Ureter (tissue), 1 donor: ENCODE measurements at places on chromosomes 4 and X. TPM values are rescaled to one million over a fixed set of nuclear protein-coding genes. Genes with fewer than 3 reads are reported as not detected.

The NR0B1 gene
- not detected for total RNA-seq

The SPANXC gene
- not detected for total RNA-seq

The ERAS gene
- not detected for total RNA-seq

The PRRG3 gene
- total RNA-seq: 0.91 TPM

The SPANXN4 gene
- total RNA-seq: not detected

The PF4V1 gene
- not detected for total RNA-seq

The AKAP14 gene
- total RNA-seq: not detected

The NR3C2 gene
- total RNA-seq: 31.6 TPM

The DUX4 gene
- 0.29 TPM for total RNA-seq

The RASL11B gene
- 14.5 TPM for total RNA-seq

The MTNR1A gene
- total RNA-seq: not detected

The RNF212 gene
- 5.1 TPM for total RNA-seq

The SPATA4 gene
- total RNA-seq: not detected

The NEXMIF gene
- total RNA-seq: 2.4 TPM

The VSIG1 gene
- total RNA-seq: 1.7 TPM

The CXXC4 gene
- 1.4 TPM for total RNA-seq

The HPGDS gene
- 4.4 TPM for total RNA-seq

The SLC6A8 gene
- total RNA-seq: 70.3 TPM

The MAGEB2 gene
- not detected for total RNA-seq

The GAGE12F gene
- not detected for total RNA-seq

The ARMCX2 gene
- total RNA-seq: 57.8 TPM

DNA sequence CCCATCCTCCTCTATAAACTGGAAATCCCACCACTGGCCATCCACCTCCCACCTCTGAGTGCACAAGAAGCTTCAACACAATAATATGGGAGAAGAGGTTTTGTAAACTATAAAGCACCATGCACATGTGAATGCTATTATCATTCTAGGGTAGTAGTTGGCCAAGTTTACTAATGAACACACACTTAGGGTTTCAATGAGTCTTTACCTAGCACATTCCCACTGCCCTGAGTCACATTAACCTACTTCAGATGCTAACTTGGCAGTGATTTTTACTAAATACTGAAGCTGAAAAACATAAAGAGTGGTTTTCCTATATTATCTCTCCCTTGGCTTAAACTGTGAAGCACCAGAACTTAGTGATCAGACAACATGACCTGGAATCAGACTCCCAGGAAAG, 93.9 kb downstream of the SH3KBP1 start:
- DNase-seq: no peak

DNA sequence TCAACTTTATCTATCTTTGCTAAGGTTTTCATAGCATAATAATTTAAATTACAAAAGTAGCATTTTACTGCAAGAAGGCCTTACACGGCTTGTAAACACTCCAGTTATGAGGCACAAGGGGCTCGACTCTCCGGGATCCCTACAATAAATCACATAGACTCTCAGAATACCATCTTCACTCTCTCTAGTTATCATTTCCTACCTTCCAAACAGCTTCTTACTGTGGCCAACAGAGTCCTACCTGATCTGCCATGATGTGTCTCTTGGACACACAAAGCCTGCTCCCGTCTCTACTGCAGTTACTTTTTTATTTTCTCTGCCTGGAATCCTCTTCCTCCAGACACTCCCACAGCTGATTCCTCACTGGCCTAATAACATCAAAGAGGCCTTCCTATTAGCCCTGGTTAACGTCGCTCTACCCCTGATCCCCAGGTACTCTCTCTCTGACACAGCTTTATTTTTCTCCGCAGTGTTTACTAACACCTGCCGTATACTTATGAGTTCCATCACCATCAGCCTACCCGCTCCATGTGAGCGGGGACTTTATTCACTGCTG, 559.6 kb upstream of the DIPK2B start:
- DNase-seq: no peak

GRCh38 chr4:145523117-145523516, 41.5 kb downstream of the SMAD1 start:
- no peak for DNase-seq

GRCh38 chr4:24924309-24924781, 11.5 kb upstream of the CCDC149 start:
- no peak for DNase-seq

GRCh38 chrX:149961572-149961971, 23.3 kb upstream of the EOLA2 start:
- DNase-seq: no peak

DNA sequence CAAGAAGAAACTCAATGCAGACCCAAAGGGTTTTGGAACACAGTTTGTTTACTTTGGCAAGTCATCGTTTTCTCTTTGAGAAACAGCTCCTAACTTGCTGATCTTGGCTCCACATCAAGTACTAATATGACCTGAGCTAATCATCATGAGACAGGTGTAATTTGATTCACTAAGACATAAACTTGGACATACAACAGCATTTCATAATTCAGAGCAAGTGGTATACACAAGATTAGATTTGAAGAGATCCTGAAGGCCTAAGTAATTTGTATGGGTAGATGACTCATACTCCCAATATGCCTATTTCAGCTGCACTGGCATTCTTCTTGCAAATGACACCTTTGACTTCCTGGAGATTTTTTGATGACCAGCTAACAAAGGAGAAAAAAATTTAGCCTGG, 1521.7 kb downstream of the RPA4 start:
- no peak for DNase-seq

DNA sequence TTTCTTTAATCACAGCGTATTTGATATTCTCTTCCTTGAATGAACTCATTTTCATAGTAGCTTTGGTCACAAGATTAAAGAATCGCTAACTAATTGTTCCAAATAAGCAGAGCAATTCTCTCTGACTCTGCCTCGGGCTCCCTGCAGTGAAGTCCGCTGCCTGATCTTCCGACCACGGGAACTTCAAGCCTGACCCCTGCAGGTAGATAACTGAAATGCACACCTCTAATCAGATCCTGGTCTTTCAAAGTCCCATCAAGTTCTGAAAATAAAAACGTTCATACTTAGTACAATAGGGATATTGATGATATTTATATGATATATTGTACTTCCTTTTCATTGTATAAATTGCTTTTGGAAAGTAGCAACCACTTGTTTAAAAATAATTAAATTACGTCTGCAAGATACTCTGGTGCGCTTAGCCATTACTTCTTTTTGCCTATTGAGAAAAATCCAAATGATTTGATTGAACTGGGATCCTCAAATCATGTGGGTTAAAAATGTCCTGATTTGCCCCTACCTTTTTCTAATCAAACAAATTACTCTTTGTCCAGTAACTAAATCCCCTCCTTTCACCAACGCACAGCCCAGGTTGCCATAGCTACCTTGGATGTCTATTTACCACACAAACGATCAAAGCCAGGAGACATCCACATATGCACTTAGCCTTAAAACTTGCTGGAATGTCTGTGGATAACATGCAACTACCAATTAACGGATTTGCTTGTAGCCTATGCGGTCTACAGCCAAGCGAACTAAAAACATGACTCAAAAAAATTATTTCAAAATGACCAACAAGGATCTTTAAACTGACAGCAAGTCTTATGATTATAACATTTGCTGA, 4.2 kb downstream of the MID1 start:
- DNase-seq: no peak

DNA sequence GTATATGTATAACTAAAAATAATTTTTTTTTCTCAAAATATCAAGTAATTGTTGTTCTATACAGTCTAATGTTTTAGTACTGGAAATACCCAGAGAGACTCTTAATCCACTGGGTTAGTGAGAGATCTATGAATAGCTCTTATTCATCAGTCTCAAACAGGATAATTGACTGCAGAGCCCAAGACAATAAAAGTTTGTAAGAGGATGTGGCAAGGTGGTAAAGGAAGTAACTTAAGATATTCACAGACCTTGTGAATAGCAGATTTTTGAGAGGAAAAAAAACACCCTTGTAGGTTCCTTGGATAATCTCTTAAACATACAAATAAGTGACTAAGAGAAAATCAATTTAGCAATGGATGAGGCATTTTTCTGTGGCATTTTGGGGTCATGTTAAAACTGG, 210.9 kb upstream of the FAM241A start:
- DNase-seq: no peak

GRCh38 chr4:173233857-173234256, 65.2 kb downstream of the GALNT7 start:
- no peak for DNase-seq

DNA sequence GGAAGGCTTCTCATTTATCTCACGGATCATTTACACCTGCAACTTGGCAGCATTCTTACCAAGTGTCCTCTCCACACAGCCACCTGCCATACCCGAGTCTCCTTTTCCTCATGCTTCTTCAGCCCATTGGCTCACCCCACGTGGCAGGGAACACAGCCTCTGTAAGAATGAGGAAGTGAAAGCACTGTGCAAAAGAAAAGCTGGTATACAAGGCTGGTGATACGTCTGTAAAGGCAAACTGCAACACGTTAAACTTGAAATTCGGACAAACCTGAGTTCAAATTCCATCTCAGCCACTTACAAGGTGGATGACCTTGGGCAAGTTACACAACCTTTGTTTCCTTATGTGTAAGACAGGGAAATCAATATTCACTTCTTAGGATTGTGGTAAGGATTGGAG, 164.0 kb upstream of the RASGEF1B start:
- no peak for DNase-seq

DNA sequence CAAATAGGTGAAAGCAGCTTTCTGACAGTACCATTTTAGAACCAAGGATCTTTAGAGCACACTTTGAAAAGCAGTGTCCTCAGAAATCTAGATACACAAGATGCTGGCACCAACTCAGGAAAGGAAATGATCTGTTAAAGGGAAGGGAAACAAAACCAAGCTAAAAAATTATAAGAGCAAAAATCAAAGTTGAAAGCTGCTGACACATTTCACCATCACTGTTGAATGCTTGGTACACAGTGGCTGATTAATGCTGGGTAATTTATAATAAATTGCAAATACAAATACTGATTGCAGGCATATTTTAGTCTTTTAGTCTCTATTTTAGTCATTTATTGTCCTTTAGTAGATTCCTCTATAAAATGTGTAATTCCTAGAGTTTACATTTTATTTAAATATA, 1540.1 kb upstream of the PCDH10 start:
- DNase-seq: no peak

DNA sequence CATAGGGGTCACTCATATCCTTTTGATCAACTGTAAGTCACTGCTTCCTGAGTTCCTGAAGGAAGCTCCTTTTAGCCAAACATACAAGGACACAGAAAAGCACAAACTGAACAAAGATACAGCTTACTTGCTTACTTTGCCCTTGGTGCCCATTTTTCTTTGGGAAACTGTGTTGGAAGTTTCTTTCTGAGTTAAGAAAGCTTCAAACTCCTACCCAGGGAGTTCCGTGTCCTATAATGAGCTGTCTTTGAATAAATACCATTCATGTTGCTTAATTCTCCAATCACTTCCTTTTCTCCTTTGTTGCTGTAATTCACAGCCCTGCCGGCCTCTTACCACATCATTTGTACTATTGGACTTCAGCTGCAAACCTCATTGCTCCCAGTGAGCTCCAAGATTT, at the start of gene ADH4:
Gene ADH4, minus strand, starts transcription at position 228 of the 400 bp plus-strand sequence. Its CDS starts 75 bp downstream, at position 153.
- DNase-seq: no peak

GRCh38 chr4:26729027-26729426, 131.6 kb upstream of the STIM2 start:
- DNase-seq: no peak

DNA sequence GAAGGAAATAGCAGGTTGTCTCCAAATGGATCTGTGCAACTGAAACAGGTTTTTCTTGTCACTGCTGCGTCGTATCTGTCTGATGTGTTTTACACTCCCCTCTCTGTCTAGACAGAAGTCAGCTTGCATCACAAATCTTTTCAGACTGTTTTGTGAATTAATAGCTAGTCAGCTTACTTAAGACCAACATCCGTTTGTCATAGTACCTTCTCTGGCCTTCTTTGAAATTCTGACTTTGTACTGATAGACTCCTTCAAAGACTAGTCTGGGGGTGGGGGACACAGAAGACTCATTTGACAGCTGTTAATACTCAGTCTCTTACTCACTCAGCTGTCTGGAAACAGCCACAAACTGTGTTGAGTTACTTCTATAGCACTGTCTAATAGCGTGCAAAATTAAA, 197.8 kb downstream of the PALLD start:
- DNase-seq: no peak

DNA sequence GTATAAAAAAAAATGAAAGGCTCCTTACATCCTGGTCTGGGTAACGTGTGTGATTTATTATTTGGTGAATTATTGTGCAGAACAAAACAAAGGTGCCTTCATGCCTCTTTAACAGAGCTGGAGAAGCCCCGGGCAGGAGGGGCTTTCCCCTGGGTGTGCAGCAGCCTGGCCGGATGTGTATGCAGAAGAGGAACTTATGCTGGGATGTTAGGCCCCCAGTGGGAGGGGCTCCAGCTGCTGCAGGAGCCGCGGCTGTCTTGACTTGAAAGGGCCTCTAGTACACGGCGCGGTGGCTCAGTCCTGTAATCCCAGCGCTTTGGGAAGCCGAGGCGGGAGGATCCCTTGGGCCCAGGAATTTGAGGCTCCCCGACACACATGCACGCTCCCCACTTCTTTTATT, 16.0 kb downstream of the CCNQ start:
- no peak for DNase-seq

- DNase-seq: no peak
These were observed 13.2 kb downstream of the NEIL3 start for GRCh38 chr4:177322881-177323280.

DNA sequence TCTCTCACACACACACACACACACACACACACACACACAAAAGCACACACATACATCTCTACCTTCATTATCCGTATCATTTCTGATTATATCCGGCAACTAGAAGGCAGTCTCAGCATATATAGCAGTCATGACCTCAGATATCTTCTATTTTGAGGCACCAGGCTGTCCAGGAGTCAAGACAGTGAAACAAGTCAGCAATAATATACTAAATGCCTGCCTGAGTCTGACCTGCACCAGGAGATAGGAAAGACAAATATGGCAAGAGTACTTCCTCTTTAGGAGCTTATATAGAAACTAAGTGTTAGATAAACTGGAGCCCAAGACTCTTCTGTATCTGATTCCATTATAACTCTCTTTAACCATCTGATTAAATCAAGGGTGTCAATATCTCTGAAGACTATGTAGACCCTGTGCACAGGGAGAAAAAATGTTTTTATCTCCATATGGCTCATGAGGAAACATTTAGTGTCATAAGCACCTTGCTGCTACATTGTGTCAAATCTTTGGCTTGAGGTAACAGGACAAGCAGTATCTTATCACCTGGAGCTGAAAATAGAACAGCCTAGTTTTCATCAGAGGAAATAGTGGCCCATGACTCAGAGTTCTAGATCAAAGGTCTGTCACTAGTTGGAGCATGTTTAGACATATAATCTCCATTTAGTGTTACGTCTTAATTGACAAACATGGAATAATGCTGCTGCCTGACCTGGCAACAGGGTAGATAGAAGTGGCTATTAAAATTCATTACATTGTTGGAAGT, 27.0 kb upstream of the FAM47B start:
- DNase-seq: no peak

- DNase-seq: no peak
These were observed 715.8 kb downstream of the CCSER1 start for GRCh38 chr4:90842960-90843359.

DNA sequence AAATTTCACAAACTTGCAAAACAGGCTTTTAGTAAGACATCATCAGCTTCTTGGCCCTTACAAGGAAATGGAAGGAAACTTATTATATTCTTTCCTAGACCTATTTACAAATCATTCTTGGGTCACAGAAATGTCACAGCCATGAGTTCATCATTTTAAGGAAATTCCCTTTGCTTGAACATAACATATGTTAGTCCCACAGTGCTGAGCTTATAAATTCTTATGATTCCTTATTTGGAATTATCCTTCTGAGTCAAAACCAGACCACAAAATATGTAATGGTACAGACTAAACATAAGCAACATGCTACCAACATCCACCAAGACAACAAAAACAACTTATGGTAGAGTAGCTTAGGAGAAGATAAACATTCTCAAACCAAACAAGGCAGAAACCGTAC, 236.9 kb upstream of the CTSO start:
- no peak for DNase-seq
